ENCODE measurements at places on chromosomes 3 and 15. TPM values are rescaled to one million over a fixed set of nuclear protein-coding genes. Genes with fewer than 3 reads are reported as not detected.

Gene PLEKHO2
- 6.1 TPM for total RNA-seq

- DNase-seq, result no peak
Measured at GRCh38 chr3:183653209-183654064, 18.0 kb downstream of the KLHL24 start.

Gene SLC12A1
- not detected for total RNA-seq

Gene LRRC31
- 41.2 TPM for total RNA-seq

Gene PBRM1
- 72.7 TPM for total RNA-seq

DNA sequence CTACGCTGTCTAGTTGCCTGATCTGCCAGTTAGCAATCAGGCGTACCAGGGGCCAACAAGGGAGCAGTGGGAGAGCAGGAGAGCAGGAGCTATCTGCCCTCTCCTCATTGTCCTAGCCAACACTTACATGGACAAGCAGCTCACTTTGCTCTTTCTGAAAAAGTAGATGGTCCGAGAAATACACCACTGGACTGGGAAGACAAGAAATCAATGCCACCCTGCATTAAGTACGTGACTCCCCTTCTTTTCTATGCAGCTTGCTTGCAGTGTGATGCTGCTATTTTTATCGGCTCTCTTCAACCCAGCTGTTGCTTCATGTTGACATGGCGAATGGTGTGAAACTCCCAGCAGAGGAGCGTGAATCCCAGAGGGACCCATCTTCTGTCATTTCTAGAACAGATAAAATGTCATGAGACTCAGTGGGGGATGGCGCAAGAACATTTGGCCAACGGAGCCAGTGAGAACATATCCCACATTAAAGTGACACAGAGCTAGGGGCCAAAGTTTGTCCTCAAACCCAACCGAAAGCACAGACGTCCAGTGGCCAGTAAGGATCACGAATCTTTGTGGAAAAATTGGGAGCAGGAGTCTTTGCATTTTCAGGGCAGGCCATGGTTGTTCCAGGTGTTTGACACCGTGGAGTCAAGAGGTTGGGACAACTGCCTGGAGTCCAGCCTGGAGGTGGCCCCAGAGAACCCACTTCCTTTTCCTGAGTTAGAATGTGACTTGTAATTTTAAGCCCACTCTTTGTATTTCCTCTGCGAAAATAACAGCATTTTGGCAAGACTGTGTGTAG is 53.7 kb upstream of the MEF2A start:
- peak; percentile 76 for DNase-seq

DNA sequence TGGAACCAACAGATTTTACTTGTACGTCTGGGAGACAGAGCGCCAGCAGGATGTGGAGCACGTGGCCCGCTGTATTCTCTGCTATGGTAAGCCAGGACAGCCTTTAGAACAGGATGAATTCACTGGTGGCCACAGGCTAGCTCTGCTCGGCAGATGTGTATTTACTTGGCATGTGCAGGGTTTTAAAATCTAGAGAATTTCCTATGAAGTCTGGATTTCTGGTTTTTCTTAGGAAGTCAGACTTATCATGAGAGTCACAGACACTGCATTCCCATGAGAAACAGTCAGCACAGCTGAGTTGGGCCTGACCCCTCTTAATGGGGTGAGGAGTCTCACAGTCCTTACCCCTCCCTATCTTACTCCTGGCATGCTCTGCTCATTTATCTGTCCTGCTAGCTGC is 84.6 kb upstream of the COL6A5 start:
- DNase-seq, result no peak

Gene SNTN
- not detected for total RNA-seq

GRCh38 chr15:68733666-68734065 is 87.0 kb downstream of the ANP32A start:
- no peak for DNase-seq

DNA sequence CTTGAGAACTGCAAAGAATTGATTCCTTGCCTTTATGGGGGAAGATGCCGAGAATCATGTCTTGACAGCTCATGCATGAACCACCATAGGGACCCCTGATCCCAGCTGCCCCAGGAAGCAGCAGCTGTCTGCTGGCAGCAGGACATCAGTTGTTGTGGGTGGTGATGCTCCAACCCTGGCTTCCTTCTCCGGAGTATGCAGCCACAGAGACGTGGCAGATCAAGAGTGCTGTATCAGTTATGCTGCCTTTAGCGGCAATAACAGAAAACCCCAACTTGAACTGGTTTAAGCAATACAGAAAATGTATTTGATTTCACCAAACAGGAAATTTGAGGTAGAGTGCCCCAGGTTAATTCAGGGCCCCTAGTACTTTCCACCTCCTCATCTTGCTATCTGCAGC is 92.2 kb upstream of the TNFAIP8L3 start:
- DNase-seq, result no peak

DNA sequence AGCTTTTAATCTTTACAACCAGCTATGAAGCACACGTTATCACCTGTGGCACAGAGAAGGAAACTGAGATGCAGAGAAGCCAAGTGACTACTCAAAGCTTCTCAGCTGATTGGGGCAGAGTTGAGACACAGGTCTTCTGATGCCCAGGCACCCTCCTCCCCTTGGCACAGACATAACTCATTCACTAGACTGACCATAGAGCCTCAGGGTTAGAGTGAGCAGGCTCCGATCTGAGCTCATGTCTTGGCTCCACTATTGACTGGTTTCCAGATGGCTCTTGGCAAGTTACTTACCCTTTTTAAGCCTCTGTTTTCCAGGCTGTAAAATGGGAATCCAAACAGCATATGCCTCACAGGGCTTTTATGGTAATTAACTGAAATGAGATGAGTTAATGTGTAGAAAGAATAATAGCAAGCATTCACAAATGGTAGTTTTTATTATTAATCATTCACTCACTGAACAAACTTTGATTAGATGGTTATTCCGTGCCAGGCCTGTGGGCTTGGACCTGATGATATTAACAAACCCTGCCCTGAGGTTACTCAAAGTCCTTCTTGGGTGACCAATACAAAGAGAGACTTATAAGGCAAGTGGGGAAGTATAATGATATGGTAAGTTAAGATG is 184.3 kb downstream of the ANXA2 start:
- DNase-seq, result no peak

Gene SAMMSON
- not detected for total RNA-seq

DNA sequence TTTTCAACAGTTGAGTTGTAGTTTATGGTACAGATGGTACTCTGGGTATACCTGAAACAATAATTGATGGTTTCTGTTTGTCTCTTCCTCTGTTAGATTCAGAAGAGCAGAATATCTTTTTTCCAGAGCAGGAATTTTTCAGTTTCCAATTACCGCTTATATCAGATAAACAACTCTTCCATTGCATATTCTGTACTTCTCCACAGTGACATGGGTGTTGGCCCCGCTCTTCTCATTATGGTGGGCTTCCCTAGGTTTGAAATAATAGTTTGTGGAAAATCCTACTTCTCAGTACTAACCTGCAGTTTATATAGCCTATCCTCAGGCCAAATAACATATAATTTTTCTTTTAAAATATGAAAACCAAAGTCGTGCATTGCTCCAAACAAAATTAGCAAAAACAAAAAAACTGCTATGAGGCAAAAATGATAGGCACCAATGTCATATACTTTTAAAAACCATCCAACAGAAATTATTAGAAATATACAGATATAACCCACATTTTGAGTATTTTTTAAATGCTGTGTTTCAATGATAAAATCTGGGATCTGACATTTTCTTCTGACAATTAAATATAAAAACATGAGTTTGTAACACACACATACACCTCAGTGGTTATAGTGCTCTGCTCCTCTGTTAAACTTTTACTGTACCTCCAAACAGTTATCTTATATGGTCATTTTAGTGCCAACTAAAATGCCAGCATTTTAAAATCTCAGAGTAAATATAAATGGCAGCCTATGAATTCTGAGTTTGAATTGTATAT is 56.8 kb downstream of the CMSS1 start:
- no peak for DNase-seq

GRCh38 chr3:8482960-8483665 is 18.5 kb upstream of the LMCD1 start:
- DNase-seq, result peak; percentile 58

GRCh38 chr3:159667261-159667660 is 321.4 kb upstream of the IL12A start:
- no peak for DNase-seq

DNA sequence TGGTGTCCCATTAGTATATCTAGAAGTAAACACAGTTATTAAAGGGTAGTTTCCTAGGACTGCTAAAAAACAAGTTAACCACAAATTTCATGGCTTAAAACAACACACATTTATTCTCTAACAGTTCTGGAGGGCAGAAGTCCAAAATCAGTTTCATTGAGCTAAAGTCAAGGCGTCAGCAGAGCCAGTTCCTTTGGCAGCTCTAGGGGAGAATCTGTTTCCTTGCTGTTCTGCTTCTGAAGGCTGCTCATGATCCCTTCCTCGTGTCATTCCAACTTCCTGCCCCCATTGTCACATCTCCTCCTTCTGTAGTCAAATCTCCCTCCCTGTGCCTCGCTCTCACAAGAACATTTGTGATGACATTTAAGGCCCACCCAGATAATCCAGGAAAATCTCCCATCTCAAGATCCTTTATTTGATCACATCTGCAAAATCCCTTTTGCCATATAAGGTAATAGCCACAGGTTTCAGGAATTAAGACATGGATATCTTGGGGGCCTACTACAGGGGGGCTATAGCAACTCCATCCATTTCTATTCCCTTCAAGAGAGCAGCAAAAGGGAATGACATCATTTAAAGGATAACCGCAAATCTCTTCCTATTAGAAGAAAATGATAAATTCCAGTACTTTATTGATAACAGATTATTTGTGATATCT is 50.1 kb downstream of the GPR176 start:
- no peak for DNase-seq

DNA sequence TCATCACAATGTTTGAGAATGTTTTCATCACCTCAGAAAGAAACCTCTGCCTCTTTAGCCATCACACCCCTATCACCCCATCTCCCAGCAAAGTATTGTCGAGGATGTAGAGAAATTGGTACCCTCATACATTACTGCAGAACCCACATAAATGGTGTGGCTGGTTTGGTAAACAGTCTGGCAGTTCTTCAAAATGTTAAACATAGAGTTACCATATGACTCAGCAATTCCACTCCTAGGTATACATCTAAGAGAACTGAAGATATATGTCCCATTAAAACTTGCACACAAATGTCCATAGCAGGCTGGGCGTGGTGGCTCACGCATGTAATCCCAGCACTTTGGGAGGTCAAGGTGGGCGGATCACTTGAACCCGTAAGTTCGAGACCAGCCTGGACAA is 8.7 kb upstream of the ETFA start:
- no peak for DNase-seq

Gene TNNC1
- not detected for total RNA-seq

Gene LSG1
- 87.0 TPM for total RNA-seq

DNA sequence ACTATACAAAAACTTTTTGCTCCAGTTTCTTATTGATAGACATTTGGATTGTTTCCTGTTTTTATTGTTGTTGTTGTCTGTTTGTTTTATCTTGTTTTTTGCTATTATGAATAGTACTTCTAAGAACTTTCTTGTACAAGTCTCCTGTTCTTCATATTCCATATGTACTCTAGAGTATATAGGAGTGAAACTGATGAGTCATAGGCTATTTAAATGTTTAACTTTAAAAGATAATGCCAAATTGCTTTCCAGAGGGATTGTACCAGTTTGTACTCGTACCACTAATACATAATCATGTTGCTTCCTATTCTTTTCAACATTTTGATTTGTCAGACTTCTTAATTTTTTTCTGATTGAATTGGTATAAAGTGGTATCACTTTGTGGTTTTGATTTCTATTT is 19.6 kb downstream of the LRRC49 start:
- no peak for DNase-seq

Gene C3orf49
- not detected for total RNA-seq

- DNase-seq, result no peak
Measured at GRCh38 chr3:70992562-70993204, 590.8 kb downstream of the FOXP1 start.

Gene CAPN3
- 76.7 TPM for total RNA-seq

DNA sequence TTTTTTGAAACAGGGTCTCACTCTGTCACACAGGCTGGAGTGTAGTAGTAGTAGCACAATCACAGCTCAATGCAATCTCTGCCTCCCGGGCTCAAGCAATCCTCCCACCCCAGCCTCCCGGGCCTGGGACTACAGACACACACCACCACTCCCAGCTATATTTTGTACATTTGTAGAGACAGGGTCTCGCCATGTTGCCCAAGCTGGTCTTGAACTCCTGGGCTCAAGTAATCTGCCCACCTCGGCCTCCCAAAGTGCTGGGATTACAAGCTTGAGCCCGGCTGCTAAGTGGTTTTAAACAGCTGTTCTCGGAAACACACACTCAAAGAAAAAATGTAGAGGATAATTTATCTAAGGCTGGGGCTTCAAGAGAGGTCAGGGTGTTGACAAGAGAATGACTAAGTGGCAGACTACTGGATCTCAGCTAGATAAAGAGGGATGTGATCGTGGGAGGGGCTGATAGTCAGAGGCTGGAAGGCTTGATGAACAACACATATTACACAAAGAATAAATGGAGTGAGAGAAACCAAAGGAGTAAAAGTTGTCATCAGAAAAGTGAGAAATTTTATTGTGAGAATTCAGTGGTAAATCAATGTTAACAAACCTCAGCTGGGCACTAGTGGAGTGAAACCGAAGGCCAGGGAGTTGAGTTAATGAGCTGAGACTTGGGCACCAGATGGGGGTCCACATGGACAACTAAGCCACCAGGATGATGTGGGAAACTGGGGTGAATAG is 6.7 kb downstream of the CCR5AS start:
- peak; percentile 35 for DNase-seq

DNA sequence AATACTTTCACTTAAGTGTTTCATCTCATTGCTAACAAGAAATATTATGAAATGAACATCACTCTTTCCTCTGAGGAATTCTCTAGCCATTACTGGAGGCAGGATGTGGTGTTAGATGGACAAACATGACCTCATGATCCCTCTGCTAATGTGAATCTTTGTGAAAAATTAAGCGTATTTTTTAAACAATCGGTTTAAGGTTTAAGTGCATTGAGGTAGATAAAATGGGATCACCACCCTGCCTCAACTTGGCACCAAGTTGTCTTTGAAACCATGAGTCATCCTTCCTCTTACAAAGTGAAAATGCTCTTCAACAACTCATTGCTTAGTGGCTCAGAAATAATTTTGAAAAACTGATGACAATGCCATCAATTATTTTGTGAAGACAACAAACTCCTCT is 76.0 kb upstream of the DCBLD2 start:
- DNase-seq, result no peak

Gene PPP1R14D
- total RNA-seq, result 99.2 TPM

GRCh38 chr3:126285369-126285768 is 71.8 kb downstream of the KLF15 start:
- no peak for DNase-seq

Gene PLIN1
- 7.5 TPM for total RNA-seq
